ENCODE measurements at places on chromosomes 13 and 19. TPM values are rescaled to one million over a fixed set of nuclear protein-coding genes. Genes with fewer than 3 reads are reported as not detected.

The SH2D3A gene
- not detected for total RNA-seq

The RASIP1 gene
- 3.3 TPM for total RNA-seq

GRCh38 chr13:49113526-49114286, 106.4 kb upstream of the MLNR start:
- no peak for DNase-seq

DNA sequence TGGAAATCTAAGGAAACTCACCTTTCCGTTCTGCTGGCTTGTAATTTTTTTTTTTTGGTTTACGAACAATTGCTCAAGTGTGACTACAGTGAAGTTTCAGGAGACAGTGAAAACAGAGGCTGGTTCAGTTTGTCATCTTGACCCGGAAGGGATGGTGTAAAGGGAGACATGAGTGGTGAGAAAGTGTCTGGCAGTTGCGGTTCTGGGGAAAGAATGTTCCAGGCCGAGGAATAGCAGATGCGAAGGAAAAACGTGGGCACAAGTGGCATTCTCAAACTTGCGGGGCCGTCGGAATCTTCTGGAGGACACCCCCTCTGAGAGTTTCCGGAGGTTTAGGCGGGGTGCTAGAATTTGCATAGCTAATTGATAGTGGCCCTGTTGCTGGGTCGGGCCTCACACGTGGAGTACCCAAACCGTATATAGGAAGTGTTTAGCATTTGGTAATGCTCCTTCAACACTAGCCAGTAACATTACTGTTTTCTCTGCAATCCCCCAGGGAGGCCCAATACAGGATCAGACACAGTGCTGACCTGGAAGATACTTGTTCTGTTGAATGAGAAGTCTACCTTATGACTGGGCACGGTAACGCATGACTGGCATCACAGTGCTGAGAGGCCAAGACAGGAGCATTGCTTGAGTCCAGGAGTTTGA, 2.8 kb upstream of the TNFSF9 start:
- DNase-seq = no peak

GRCh38 chr13:55528434-55528833, 1612.3 kb upstream of the PRR20A start:
- no peak for DNase-seq

GRCh38 chr19:48955308-48955958, 758 bp downstream of the BAX start:
- DNase-seq = no peak

DNA sequence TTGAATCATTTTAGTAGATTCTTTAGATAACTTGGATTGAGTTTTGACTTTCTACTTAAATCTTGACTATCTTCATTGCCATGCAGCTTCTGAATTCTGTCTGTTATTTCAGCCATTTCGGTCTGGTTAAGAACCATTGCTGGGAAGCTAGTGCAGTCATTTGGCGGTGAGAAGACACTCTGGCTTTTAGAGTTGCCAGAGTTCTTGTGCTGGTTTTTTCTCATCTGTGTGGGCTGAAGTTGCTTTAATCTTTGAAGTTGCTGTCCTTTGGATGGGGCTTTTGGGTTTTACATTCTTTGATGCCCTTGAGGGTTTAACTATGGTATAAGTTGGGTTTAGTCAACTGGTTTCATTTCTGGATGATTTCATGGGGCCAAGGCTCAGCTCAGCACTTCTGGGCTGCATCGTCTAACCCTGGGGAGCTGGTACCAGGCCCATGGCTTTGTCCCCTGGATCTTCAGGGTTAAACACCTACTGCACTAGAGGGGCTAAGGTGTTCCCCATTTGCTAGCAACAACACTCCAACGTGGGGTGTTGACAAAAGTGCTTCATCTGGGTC, 10.0 kb upstream of the IGFL2 start:
- no peak for DNase-seq

- DNase-seq = no peak
These were observed 63.7 kb downstream of the CRYL1 start for GRCh38 chr13:20461860-20462532.
